ENCODE measurements at places on chromosomes 7 and 10.

- no peak for DNase-seq
Measured at GRCh38 chr7:43143918-43144589, 31.6 kb downstream of the HECW1 start.

DNA sequence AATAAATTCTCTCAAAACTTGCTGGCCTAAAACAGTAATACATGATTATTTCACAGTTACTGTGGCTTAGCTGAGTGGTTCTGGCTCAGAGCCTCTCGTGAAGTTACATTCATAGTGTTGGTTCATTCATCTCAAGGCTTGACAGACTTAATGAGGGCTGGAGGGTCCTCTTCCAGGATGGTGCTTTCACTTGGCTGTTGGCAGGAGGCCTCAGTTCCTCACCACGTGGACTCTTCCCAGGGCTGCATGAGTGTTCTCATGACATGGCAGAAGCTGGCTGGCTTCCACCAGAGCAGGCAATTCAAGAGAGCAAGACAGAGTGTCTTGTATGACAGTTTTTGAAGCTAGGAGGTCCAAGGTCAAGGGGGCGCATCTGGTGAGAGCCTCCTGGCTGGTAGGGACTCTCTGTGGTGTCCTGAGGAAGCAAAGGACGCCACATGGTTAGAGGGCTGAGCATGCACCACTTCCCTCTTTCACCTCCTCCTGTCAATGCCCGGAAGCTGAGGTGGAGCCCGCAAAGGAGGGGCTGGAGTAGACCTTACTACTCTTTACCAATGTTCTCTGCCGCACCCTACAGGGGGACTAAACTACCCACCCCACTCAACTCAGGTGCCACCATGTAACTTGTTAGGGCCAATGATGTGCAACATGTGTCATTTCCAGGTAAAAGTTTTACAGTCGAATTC lies 58.2 kb upstream of the YAE1 start:
- DNase-seq: no peak

GRCh38 chr10:36647540-36647939 lies 477.9 kb upstream of the ANKRD30A start:
- DNase-seq: no peak

DNA sequence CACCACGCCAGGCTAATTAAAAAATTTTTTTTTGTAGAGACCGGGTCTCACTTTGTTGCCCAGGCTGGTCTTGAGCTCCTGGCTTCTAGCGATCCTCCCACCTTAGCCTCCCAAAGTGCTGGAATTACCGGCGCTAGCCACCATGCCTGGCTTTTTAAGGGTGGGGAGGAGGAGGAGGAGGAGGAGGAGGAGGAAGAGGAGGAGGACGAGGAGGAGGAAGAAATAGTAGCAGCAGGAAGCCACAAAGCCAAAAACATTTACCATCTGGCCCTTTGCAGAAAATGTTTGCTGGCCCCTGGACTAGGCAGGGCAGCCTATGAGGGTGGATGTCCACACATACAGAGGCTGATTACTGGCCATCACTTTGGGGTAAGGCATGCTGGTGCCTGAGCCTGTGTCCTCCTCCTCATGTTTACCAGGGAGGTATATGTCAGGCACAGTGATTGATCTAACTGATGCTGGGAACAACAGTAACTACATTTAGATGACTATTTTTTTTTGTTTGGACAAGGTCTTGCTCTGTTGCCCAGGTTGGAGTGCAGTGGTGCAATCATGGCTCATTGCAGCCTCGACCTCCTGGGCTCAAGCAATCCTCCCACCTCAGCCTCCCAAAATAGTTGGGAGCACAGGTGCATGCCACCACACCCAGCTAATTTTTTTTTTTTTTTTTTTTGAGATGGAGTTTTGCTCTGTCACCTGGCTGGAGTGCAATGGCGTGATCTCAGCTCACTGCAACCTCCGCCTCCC lies 122.1 kb downstream of the HIP1 start:
- no peak for DNase-seq

DNA sequence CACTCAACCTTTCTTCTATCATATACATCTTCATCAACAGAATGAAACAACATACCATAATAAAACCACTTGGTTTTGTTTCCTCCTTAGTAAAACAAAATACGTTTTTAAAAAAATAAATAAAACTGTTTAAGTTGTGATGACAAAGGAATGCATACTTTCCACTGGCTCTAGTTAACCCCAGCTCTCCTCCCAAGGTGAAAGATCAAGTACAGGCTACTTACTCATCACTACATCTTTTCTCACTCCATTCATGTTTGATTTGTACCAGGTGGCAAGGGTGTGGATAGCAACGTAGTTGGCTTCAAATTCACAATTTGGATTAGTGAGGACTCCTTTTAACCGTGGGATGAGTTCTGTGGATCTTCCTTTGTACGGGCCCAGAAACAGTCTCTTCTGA lies 14.7 kb downstream of the OGA start:
- DNase-seq: no peak

- DNase-seq: no peak
Measured at GRCh38 chr10:52438119-52438518, 124.0 kb downstream of the DKK1 start.

DNA sequence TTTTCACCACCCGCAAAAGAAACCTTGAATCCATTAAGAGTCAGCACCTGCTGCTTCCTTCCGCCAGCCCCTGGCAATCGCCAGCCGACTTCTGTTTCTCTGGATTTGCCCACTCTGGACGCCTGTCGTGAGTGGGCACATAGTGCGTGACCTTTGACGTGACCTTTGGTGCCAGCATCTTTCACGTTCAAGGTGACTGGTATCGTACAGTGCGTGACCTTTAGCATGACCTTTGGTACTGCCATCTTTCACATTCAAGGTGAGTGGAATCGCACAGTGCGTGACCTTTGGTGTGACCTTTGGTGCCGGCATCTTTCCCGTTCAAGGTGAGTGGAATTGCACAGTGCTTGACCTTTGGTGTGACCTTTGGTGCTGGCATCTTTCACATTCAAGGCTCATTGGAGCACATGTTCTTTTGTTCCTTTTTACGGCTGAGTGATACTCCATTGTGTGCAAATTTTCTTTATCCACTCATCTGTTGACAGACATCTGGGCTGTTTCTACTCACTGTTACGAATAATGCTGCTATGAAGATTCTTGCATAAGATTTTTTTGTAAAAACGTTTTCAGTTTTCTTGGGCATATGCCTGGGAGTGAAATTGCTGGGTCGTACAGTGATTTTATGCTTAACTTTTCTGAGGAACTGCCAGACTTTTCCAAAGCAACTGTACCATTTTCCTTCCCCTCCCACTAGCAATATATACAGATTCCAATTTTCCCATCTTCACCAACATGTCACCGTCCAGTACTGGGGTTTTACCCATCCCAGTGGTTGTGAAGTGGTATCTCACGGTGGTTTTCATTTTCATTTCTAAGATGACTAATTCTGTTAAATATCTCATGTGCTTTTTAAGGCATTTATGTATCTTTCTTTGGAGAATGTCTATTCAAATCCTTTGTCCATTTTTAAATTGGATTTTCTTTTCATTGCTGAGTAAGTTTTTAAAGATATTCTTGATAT lies 145.3 kb downstream of the DIP2C start:
- no peak for DNase-seq

- DNase-seq: no peak
Measured at GRCh38 chr10:11462071-11462470, 149.4 kb downstream of the USP6NL start.

DNA sequence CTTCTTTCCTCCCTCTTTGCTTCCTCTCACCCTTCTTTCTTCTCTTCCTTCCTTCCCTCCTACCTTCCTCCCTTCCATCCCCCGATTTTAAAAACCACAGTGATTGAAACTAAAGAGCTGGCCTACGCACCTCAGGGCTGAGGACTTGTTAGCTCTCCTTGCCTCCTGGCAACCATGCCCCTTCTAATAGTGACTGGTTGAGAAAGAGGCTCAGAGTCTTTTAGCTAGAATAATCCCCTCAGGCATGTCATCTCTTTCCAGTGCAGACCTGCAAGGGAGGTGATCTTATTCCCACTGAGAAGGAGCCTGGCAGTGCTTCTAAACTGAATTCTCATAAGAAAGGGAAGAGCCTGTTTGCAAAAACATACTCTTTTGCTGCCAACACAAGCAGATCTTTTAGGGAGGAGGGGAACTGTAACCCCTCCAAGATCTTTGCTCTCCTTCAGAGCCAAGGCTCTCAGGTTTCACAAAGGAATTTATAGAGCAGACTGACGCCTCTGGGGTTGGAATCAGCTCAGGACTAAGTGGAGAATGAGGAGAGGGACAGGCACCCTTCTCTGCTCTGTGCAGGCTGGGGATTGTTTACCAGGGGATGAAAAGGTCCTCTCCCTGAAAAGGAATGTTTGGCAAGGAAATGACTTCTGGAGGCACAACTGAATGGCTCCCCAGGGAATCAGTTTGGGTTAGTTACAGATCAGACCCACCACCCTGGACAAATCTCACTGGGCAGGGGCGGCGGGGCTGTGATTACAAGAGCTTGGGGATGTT lies 9.4 kb upstream of the ANKRD1 start:
- no peak for DNase-seq

GRCh38 chr10:103613616-103614015 lies 120.1 kb downstream of the NEURL1 start:
- DNase-seq: no peak

DNA sequence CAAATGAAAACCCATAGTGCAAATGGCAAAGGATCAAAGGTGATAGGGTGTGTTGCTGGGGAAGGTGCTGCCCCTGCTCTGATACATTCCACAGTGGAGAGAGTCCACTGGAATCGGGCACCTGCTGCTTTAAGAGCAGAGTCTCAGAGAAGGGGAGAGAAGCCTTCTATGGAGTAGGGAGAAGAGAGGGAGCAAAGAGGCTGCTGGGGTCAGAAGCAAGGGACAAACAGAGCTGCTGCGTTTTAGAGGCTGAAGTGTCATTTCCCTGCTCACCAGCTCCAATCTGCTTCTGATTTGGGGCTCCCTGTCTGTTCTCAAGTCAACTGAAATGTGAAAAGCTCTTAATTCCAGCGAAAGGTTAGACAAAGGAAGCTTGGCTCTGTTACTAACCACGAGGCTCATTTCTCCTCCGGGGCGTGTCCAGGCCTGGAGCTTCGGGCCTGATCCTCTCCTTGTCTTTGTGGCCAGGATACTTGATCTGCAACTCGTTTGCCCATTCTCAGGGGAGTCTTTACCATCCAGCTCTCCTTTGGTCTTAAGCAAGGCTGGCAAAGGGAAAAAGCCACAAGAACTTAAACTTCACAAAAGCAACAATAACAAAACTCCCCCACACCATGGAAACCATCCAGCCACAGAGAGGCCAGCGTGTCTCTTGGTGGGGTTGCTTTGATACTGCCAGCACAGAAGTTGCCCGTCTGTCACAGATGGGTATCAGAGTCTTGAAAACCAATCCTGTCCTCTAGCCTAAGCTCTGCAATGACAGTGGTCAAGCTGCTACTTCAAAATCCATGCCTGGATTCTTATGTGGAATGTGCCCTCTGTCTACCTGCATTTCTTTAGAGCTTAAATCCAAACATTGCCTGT lies 692.6 kb downstream of the SUGCT start:
- DNase-seq: no peak

DNA sequence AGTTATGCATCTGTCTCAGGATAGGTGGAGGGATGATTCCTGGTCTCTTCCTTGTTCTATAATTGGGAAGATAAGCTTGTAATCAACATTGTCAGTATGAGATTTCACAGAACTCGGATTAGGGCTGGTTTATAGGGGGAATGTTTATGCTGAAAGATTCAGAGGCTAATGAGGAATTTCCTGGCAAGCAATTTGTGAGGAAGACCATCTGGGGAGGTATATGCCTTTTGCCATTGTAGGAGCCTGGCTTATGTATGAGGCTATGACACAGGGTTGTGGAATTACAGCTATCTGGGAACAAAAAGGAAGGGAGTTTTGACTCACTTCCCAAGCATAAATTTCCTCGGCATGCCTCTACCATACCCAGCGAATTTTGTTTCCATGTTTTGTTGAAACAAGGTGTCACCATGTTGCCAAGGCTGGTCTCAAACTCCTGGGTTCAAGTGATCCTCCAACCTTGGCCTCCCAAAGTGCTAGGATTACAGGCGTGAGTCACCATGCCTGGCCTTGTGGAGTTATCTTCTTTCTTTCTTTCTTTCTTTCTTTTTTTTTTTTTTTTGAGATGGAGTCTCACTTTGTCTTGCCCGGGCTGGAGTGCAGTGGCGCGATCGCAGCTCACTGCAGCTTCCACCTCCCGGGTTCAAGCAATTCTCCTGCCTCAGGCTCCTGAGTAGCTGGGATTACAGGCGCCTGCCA lies 1.6 kb upstream of the COPS6 start:
- DNase-seq: no peak

GRCh38 chr7:134750083-134751062 lies 29.1 kb upstream of the CALD1 start:
- peak; percentile 33 for DNase-seq

- no peak for DNase-seq
Measured at GRCh38 chr10:78594559-78595268, 474.1 kb upstream of the ZMIZ1 start.

DNA sequence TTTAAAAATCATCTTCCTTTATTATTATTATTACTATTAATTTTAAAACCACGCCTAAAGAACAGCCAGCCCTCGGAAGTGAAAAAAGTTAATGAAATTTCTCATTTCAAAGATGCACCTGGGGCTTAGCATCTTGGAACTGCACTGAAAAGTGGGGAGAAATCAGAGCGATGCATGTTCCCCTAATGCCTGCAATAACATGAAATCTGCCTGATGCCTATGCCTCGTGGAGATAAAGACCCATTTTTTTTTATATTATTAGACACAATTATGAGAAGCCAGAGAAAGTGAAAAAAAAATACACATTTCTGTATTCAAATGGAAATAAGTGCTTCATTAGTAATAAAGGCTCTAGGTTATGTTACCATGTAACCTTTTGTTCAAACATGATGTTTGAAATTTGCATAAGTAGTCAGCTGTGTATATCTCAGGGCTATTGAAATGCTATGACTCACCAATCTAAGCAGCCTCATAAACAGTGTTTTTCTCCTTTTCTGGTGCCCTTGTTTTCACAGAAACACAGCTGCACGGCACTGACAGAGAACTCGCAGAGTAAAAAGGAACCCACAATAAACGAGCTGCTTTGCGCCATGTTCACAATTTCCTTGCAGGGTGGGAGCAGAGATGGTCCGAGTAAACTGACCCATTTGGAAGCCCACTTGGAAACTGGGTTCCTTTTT lies 175.8 kb upstream of the PRKCQ start:
- DNase-seq: no peak

DNA sequence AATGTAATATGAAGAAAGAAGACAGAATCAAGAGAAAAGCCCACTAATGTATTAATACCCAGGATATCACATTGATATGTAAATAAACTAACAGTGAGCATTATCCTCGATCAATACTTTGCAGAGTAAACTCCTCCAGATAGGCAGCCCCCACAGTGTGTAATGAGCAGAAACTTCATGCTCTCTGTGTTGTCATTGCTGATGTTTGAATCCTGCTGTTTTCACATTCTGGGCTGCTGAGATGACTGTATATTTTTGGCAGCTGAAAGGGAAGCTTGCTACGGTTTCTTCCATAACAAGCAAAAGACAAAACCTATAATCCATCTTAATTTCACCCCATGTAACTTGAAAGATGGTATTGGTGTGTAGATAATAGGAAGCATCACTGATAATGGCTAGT lies 15.3 kb upstream of the THSD7A start:
- no peak for DNase-seq

- peak; percentile 98 for DNase-seq
Measured at GRCh38 chr10:102511583-102512274, 8.0 kb downstream of the SUFU start.

- DNase-seq: no peak
Measured at GRCh38 chr10:94219829-94220228, 142.9 kb downstream of the NOC3L start.

Data from Kasumi-1 (cell line).